ENCODE measurements at places on chromosomes 11 and 22. TPM values are rescaled to one million over a fixed set of nuclear protein-coding genes. Genes with fewer than 3 reads are reported as not detected.

KRTAP5-2 gene
- not detected for polyA plus RNA-seq

GGTLC3 gene
- polyA plus RNA-seq = 0.53 TPM

APOBEC3F gene
- 11.6 TPM for polyA plus RNA-seq

IFITM10 gene
- polyA plus RNA-seq = 0.08 TPM

SYT12 gene
- polyA plus RNA-seq = 0.16 TPM

TMEM191C gene
- 1.8 TPM for polyA plus RNA-seq

ART5 gene
- 1.1 TPM for polyA plus RNA-seq

RIBC2 gene
- polyA plus RNA-seq = 8.7 TPM

SGSM1 gene
- 2.8 TPM for polyA plus RNA-seq

C11orf97 gene
- 2.8 TPM for polyA plus RNA-seq

GAS2L1 gene
- polyA plus RNA-seq = 7.2 TPM

PRDM11 gene
- 14.2 TPM for polyA plus RNA-seq

OR5B21 gene
- not detected for polyA plus RNA-seq

KIRREL3 gene
- polyA plus RNA-seq = 1.1 TPM

H19 gene
- polyA plus RNA-seq = 820 TPM

OR51E2 gene
- 0.28 TPM for polyA plus RNA-seq
